Skeletal muscle cell (primary cell): ENCODE measurements at places on chromosomes 1 and 21.

DNA sequence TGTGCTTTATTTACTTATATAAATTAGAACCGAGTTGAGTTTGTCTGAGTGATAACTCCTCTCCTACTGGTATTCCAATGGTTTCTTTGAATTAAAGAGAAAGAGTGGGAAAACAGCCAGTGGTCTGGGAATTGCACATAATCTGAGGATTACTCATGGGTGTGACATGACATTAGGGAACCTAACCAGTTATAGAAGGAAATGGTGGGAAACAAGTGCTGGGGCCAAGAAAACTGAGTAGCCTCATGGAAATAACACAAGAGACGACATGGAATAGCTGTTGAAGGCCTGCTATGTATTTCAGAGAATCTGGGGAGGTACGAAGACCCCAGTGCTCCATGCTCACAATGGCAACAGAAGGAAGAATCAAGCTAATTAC lies 41.8 kb upstream of the LRRC52 start:
- no peak for DNase-seq

DNA sequence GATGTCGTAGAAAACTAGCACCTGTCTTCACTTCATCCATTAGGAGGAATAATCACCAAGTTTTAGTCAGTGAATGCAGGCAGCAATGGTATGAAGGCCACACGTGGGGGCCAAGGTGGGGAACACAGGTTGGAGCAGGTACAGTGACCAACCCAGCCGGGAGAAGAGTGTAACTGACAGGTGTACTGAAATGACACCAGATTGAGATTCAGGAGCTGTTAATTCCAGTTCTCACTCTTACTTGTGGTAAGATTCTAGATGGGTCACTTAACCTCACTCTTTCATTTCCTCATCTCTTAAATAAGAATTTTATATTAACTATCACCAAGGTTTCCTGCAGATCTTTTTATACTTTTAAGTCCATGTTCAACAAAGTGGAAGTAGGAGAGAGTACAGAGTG lies 206.2 kb upstream of the PTBP2 start:
- no peak for DNase-seq

- DNase-seq: no peak
Measured at GRCh38 chr1:8352471-8352845, 34.5 kb downstream of the SLC45A1 start.

- DNase-seq: no peak
Measured at GRCh38 chr1:96722958-96723357, 1.4 kb downstream of the PTBP2 start.

DNA sequence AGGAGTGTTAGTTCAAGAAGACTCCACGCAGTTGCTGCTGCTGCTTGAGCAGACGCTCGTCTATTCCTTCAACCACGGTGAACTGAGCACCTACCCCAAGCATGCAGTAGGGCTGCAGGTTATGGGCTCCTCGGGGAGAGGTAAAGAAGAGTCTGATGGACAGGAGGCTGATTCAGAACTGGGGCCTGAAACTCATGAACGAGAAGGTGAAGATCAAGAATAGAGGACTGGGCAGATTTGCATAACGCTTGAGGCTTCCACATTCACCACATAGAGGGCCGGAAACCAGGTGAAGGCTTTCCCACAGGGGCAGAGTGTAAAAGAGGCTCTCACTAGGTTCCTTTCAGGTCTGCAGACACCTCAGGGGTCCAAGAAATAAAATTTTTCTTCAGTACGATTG lies 9.1 kb downstream of the ABCA4 start:
- DNase-seq: no peak

DNA sequence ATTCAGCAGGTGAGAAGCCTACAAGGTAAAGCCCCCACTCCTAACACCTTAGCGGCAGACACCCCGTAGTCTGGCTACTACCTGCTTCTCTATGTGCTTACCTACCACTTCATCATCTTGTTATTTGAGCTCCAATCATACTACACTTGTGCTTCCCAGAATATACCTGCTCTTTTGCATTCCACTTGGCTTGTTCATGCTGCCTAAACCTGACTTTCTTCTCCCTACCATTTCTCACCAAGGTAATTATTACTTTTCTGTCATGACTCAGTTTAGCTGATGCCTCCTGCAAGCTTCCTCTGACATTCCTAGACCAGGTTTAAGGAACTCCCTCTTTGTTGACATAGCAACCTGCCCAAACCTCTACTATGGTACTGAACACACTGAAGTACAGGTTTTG lies 495.6 kb upstream of the C1orf87 start:
- DNase-seq: no peak

GRCh38 chr1:23791516-23792047 lies 637 bp downstream of the LYPLA2 start:
- no peak for DNase-seq

- DNase-seq: peak; percentile 40
Measured at GRCh38 chr1:34162852-34163766, 1.9 kb downstream of the CSMD2 start.

- no peak for DNase-seq
Measured at GRCh38 chr1:44015206-44015605, 16.1 kb downstream of the SLC6A9 start.

- DNase-seq: no peak
Measured at GRCh38 chr1:75461808-75462325, 149.0 kb downstream of the SLC44A5 start.

- DNase-seq: peak; percentile 27
Measured at GRCh38 chr1:109312978-109313775, 6.4 kb upstream of the MYBPHL start.

DNA sequence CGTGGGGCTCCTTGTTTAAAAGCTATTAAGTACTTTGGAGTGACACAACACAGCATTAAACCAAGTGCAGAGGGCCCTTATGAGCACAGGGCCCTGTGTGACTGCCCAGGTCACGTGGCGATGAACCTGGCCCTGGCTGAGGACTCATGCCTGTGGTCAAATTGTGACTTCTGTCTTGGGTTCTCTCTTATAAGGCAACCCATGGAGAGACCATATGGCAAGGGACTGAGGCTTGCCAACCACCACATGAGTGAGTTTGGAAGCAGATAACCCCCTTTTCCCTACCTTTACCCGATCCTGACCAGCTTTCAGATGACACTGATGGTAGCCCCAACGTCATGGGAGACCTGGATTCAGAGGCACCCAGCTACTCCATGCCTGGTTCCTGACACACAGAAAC lies 140.5 kb downstream of the ZBTB18 start:
- DNase-seq: no peak

DNA sequence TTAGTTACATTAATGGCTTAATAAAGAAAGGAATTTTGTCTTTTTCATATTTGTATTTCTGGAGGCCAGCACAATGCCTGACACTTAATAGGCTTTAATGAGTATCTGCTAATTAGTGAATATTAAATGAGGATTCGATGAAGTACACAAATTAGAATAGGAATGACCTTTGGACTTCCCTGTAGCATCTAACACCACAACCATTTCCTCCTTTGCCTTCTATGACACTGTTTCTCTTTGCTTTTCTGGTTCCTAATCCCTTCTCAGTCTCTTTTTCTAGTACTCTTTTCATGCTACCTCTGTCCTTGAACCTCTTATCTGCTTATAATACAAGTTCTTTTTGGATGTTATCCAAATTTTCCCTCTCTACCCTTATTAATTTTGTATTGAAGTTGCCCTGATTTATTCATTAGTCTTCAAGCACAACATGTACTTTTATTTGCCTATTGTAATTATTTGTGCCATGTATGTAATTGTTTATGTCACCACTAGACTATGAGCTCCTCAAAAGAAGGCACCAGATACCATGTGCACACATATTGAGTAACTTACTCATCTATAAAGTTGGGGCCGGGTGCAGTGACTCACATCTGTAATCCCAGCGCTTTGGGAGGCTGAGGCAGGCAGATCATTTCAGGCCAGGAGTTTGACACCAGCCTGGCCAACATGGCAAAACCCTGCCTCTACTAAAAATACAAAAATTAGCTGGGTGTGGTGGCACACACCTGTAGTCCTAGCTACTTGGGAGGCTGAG lies 23.8 kb downstream of the RPS27 start:
- DNase-seq: peak; percentile 36

DNA sequence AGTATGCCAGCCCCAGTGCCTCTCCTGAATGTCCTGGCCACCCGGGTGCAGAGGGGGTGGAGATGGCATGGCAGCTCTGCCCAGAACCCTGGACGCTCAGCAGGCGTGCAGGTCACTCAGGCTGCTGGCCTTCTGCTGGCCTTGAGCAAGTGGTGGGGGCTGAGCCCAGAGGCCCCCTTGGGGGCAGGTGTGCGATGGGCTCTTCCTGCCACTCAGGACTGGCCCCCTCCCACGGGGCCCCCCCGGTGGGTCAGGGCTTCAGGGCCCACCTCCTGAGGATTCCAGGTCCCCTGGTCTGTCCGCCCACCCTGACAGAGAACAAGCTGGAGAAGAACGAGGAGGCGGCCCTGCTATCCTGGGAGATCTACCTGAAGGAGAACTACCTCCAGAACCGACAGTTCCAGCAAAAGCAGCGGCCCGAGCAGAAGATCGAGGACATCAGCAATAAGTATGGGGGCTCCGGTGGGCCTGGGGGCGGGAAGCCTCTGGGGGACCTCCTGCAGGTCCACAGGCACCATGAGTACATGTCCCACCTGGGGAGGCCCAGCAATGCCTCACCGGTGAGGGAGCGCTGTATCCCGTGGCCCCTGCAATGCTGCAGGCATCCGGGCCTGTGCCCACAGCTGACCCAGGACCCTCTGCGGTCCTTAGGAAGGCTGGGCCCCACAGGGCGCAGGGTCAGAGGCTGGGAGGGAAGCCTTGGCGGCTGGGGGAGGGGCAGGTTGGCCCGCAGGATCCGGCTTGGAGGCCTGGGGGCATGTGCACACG lies 37.0 kb upstream of the LRRC3 start:
- DNase-seq: no peak

GRCh38 chr1:35557118-35557610 lies at the start of gene KIAA0319L:
TSS of gene KIAA0319L (minus strand) at chr1:35557403. CDS start at chr1:35554491, 2,912 bp downstream.
- no peak for DNase-seq

DNA sequence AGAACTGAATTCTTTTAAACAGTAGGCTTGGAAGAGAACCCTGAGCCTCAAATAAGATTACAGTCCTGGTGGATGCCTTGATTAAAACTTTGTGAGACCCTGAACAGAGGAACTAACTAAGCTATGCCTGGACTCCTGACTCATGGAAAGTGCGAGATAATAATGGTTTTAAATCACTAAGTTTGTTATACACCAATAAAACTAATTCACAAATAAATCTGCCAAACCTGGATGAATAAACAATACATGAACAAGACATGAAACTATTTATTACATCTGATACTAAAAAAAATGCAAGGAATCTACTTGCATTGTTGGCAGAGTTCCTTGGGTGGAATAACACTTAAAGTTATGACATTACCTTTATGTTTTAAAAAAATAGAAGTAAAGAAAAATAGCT lies 118.4 kb downstream of the PIGK start:
- DNase-seq: no peak

GRCh38 chr21:42057851-42058437 lies 13.2 kb upstream of the UMODL1 start:
- no peak for DNase-seq

DNA sequence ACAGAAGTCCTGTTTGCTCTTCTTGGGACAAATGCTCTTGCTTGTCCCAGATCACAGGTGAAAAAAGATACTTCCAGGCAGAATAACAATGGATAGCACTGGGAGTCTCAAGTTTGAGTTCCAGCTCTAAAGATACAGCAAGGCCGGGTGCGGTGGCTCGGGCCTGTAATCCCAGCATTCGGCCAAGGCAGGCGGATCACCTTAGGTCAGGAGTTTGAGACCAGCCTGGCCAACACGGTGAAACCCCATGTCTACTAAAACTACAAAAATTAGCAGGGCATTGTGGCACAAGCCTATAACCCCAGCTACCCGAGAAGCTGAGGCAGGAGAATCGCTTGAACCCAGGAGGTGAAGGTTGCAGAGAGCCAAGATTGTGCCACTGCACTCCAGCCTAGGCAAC lies 337.6 kb downstream of the SMYD3 start:
- no peak for DNase-seq

DNA sequence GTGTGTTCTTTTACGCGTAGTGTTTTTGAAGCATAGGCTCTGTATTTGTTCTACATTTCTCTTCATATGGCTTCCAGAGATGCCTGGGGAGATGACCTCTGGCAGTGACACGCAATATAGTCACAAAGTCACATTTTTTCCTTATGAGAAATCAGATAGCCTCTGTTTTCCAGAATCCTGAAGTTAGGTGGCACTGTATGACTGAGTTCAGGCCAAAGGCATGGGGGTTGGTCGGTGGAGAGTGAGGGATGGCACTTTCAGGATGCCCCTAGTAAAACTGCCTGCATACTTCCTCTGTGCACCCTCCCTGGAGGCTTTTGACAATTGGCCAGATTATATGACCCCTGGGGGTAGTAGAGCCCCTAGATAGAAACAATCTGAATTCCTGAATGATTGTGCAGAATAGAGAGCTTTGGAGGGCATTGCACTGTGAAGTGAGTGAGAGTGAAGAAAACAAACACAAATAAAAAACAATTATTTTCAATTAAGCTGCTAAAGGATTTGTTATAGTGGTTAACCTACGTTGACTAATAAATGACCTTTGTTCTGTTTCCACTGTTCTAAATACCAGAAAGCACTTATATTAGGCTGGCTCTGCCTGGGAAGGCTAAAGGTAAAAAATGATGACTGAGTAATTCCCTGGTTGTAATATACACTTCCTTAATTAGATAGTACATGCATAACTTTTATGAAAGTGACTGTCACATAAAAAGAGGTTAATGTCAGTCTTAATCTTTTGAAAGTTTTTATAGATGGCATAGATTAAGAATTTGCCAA lies 1660.8 kb downstream of the PLA2G4A start:
- peak; percentile 19 for DNase-seq

- no peak for DNase-seq
Measured at GRCh38 chr1:37473431-37474045, 842 bp upstream of the ZC3H12A start.

DNA sequence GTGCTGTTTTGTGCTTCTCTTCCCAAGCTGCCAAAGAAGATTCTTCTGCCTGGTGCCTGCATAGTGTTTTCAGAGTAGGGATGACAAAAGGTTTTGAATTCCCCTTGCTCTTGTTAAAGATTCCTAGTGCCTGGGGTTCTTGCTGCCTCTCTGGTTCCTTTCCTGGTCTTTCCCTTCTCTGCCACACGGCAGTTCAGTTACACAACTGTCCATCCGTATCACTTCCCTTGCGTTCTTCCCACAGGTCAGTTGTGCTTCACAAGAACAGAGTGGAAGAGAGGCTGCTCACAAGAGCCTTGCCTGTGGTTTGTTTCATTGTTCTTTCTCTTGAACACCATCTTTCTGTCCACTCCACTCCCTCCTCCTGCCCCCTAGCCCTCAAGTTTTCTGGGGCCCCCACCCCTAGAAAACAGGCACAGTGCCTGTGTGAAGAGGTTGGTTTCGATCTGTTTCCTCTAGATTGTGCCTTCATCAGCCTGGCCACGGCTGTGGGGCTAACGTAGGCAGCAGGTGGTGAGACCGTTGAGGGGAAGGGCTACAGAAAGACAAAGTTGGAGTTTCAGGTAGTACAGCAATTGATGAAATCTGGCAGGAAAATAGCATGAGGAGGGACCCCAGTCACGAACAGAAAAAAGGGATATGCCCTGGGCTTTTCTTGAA lies 5.8 kb downstream of the VASH2 start:
- DNase-seq: no peak

GRCh38 chr1:179129702-179130473 lies 48.0 kb downstream of the TOR3A start:
- DNase-seq: no peak
